ENCODE measurements at places on chromosomes 6 and 20.

GRCh38 chr20:62368976-62369814 is 2.1 kb upstream of the LAMA5 start:
- no peak for DNase-seq

GRCh38 chr20:57769756-57770155 is 59.9 kb upstream of the PMEPA1 start:
- DNase-seq, result no peak

DNA sequence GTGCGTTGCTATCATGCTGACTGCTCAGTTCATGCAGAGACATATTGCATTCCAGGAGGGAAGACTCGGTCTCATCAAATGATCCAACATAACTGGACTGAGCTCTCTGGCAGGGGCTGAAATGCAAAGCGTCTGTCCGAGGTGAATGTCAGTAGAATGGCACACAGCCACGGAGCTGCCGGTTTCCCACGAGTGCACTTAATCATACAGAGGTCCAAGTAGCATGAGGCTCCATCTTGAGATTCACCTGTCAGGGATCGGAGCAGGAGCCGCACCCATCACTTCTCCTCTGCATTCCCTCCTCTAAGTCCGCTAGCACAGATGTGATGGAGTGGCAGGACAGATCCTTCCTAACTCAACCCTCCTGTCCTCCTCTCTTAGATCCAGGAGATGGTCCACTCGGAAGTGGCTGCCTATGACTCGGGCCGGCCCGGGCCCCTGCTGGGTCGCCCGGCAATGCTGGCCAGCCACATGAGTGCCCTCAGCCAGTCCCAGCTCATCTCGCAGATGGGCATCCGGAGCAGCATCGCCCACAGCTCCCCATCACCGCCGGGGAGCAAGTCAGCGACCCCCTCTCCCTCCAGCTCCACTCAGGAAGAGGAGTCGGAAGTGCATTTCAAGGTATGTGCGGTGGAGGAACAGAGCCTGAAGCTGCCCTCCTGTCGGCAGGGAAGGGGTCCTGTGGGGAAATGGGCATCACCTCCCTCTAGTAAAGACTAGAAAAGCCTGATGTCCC is 135.9 kb downstream of the JPH2 start:
- DNase-seq, result no peak

DNA sequence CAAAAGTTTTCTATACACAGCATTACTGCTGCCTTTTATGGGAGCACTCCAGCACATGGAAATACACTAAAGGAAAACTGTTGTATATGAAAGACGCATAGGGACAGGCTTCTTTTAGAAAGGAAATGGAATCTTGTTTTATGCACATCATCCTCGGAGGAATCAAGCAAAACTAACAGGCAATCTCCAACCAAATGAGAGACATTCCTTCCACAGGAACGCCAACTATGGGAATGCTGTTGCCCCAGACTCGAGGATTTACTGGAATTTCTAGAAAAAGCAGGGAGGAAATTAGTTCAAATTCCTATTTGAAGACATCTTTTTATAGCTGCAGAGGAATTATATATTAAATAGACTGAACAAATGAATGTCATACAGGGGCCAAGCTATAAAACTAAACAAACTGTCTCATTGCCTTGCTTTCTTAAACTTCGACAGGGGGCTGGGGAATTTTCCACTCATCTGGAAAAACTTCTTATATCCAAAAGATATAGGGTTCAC is 52.2 kb downstream of the LYRM4 start:
- no peak for DNase-seq

DNA sequence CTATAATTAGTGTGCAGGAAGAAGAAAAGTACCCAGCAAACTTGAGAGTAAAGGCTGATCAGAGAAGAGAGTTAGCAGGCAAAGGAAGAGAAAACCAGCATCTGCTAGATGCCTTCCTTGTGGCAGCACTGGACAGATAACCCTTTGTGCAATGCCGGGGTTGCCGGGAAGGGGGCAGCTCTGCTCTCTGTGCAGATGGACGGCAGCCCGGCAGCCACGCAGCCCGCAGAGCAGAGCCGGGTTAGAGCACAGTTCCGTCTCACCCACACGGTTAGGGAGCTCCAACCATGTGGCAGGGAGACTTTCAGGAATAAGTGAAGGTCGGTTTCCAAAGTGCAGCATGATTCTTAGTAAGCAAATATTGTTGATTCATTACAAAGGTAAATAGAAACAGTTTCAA is 80.0 kb upstream of the RPS6KA2 start:
- no peak for DNase-seq

DNA sequence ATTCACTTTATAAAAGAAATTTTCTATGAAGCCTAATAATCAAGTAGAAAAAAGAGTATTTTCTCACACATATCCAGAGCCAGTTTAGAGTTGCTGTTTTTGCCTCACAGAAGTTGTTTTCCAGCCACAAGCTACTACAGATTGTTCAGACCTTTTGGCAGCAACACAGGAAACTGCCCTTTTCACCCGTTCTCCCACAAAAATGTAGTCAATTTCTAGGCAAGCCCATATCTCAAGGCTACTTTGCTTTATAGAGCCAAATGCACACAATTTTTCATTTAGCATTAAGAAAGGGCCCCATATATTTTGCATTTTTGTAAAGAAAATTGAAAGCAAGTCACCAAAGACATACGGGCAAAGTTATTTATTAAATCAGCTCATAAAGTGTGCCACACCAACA is 49.5 kb downstream of the EPB41L2 start:
- no peak for DNase-seq
